Omental fat pad (tissue), 4 donors: ENCODE measurements at places on chromosomes 7 and 10.

DNA sequence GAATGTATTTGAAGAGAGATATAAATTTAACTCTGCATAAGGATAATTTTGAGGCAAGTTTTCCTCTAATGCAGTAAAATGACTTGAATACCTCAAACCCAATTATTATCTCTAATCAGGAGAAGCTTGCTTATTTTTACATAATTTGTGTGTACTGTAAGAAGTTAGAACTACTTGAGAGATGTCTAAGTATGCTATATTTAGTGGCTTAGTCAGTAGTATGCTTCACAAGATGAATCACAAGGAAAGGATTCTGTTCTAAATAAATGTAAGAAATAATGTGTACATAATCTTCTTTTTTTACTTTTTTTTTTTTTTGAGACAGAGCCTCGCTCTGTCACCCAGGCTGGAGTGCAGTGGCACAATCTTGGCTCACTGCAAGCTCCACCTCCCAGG lies 13.7 kb downstream of the PHTF2 start:
- DNase-seq: no peak

DNA sequence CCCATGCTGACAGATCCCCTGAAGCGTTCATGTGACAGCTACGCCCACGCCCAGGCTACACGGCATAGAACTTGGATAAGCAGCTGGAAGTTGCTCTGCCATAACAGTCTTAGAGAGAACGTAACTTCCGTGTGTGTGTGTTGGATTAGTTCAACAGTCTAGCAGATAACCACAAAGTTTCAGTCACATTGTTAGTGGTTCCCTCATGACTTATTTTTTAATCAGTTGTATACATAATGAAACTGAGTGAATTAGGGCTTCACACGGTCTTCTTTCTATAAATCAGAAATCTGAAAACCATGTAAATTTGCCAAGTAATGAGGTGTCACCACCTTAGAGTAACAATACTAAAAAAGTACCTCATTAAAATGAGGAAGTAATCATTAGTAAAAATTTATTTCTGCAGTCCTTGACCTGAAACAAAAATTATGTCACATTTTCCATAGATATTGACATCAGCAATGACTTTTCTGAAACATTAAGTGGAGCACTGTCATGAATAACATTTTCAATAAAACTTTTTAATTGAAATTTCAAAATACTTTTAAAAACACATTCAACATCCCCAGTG lies 21.7 kb upstream of the MACC1 start:
- DNase-seq: no peak

- DNase-seq: no peak
Observed at GRCh38 chr7:157704365-157704764, 367.6 kb downstream of the DNAJB6 start.

DNA sequence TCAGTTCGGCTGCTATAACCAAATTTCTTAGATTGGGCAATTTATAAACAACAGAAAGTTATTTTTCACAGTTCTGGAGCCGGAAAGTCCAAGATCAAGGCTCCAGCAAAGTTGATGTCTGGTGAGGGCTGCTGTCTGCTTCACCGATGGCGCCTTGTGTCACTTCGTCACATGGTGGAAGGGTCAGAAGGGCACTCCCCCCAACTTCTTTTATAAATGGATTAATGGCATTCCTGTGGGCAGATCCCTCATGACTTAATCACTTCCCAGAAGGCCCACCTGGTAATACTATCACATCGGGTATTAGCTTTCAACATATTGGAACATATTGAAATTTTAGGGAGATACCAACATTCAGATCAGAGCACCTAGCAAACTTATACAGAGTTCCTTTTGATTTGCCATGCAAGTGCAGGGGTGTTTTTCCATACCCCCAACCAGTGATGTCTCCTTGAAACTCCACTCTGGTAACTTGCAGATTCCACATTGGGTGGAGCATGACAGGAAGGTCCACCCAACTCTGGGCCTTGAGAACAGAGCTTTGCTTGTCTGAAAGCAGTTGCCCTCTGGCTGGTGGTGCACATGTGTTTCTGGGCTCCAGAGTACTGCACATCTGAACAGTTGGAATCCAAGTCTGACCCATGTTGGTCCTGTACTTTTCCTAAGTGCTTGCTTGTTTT lies 85.1 kb upstream of the KMT2E start:
- no peak for DNase-seq

DNA sequence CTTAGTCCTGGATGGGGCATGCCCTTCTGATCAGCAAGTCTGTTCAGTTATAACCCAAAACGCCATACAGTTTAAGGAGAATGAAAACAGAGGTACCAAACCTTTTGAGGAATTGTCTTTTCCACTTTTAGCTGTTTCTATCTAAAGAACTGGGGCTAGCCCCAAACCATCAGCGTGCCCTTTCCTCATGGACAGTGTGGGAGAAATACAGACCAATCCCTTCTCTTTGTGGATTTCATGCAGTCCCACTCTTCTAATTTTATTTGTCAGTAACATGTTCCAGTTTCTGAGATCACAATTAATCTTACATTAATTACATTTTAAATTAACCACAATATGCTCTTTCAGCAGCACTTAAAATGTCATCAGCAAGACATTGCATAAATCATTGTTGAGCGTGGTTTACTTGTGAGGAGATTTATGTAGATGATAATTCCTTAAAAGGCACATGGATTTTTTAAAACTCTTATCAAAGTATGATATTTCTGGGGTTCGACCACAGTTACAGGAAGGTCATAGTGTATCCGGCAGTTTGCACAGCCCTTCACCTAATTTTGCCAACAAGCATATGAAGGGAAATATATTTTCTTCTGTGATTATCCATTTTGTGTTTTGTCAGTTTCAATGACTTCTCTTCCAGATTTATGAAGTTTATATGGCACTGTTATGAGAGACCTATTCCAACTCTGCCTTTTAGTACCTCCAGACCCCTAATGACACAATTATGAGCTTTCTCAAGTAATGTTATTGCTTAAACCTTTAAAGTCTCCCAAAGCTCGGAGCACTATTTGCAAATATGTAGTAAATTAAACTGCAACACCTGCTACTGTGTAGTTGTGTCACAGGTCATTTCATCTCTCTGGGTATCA lies 868.4 kb upstream of the C7orf33 start:
- DNase-seq: no peak

DNA sequence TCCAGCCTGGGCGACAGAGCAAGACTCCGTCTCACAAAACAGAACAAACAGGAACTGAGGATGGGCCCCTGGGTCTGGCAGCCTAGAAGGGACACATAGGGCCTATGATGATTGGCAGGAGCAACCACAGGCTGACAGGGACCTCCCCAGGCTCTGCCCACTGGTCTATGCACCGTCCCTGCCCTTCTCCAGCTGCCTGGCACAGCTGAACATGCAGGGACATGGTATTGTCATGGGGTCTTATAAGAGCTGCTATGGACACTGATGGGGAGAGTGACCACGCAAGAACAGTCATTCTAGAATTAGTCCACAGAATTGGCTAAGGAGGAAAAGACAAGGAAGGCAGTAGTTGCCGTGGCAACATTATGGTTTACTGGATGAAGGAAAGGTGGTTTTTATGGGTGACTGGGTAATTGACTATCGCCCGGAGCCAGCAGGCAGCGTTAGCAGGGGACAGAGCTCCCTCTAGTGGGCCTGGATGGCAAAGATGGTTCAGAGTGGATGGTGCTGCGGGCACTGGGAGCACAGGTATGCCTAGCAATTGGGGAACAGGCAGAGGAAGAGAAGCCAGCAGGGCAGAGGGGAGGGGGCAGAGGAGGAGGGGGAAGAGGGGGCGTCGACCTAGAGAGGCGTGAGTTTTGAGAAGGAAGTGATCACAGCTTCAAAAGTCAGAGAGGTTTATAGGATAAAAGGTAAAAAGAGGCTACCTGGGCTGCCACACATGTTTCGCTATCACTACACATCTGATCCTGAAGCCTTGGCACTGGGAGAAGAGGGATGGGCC lies 7.8 kb upstream of the TRIM56 start:
- DNase-seq: peak; percentile 88

- no peak for DNase-seq
Observed at GRCh38 chr7:15397159-15397550, 164.7 kb downstream of the AGMO start.

GRCh38 chr7:99624484-99624883 lies 7.7 kb downstream of the ZSCAN25 start:
- DNase-seq: no peak

- DNase-seq: no peak
Observed at GRCh38 chr10:29022513-29022912, 266.4 kb upstream of the LYZL1 start.

DNA sequence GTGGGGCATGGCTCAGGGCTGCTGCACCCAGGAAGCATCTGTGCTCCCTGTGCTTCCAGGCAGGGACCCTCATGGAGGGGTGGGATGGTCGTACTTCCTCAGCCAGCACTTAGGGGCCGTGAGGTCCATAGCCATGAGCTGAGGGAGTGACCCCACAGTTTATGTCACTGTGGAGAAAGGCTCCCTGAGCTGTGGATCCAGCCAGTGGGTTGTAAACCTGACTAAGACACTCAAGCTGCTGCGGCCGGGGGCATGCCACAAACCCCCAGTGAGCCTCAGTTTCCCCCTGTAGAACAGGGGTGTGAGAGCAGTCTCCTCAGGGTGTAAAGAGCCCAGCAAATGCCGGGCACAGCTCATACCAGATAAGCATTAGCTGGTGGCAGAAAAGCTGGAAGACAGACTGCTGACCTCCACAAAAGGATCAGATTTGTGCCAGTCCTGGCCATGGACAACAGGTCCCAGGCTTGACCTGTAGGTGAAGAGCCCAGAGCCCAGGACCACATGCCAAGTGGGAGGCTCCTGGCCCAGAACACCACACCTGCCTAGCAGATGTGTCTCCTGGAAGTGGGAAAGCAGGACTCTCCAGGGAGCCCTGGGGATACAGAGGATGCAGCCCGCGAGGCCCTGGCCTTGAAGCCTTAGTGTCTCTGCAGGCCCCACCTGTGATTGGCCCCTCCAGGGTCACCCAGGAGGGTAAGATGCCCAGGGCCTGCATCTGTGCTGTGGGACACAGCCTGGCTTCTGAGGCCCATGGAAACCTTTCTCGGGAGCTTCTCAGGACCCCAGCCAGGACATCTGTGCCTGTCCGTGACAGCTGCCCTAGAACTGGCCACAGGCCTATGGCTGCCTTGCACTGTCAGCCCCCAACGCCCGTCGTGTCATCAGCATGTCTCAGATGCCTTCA lies 78.1 kb upstream of the RET start:
- no peak for DNase-seq

DNA sequence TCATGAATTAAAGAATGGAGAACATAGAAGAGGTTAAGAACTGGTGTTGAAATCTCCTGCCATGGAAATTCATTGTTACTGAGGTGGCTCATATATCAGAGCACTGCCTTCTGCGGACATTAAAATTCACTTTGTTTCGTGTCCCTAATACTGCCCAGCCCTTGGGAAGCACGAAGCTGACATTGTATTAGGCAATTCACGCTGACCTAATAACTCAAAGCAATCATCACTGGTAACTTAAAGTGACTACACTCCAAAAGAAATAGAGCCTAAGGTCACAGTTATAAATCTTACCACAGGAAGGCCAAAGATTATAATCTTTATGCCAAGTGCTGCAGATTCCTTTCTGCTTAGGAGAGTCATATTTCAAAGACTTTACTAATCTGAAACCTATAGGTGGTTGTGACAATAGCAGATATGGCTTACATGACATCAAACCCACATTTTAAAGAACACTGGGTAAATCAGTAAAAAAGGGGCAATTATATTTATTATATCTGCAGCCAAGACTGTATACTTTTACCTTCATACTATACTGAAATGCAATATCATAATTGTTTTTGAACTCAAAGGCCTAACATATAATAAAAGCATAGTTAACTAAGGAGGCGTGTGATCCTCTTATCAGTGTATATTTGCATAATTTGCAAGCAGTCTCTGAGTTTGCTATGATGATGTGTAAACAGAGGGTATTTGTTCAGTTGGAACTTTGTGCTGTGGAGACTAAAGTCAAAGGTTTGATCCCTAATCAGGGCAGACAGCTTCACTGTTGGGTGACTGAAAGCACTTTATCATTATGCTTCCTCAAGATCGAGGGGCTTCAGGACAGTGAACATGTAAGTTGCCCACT lies 51.9 kb upstream of the CAPZA2 start:
- no peak for DNase-seq

GRCh38 chr10:75403939-75404814 lies 2.6 kb upstream of the ZNF503 start:
- DNase-seq: no peak

DNA sequence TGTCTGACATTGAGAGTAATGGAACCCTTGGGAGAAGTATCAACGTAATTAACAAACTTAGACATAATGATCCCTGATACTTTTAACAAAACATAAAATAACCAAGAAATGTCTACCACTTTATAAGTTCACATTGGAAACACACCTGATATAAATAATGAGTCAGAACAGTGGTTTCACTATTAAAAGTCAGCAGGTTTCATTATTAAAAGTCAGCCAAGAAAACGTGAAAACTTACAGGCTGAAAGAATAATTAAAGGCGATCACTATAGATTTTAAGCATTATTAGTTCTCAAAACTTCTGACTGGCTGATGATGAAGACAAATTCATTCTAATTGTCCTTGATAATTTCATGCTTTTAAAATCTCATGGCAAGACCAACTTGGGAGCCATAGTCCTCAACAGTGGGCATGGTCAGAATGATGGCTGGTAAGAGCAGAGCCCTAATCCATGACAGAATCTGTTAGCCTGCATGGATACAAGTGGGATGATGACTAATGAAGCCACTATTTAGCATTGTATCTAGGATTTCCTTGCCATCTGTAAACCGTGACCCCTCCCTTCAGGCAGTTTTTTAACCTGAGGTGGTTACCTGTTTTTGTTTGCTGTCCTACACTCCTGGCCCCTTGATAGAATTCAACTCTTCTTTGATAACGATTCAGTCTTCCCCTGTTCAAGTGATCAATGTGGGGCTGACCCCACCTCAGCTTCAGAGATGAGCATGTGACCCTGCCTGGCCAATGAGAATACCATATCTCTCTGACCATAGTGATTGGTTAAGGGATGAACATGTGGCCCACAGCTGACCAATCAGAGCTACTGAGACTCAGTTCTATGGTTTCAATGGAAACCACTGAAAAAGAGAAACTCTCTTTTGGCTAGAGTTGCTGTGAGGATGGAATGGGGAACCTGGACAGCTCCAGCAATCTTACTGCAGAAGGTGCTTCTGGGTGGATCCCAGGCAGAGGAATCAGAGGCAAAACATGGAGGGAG lies 151.0 kb downstream of the PLPP4 start:
- DNase-seq: no peak

- no peak for DNase-seq
Observed at GRCh38 chr10:30491204-30491915, 57.4 kb downstream of the MAP3K8 start.

DNA sequence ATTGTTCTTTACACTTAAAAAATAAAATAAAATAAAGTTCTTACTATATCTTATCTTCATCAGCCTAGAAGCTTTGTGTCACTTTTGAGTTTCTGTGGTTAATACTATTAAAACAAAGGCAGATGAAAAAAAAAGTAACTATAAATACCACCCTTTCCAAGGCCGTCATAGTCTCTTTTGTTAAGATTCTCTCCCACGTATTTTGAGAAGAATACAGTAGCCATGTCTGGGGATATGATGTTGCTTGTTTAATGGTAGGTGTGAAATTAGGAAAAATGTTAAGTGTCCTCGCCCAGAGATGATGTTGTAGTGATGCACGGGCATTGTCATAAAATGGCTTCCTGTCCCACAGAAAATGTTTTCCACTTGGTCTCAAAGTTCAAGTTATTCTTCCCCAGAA lies 223.9 kb downstream of the NEBL start:
- DNase-seq: no peak
